ENCODE measurements at places on chromosomes 1 and 21.

- no peak for DNase-seq
Observed at GRCh38 chr1:30659702-30660101, 63.7 kb downstream of the MATN1 start.

GRCh38 chr1:7533006-7533405 lies 238.1 kb upstream of the VAMP3 start:
- DNase-seq: no peak

- no peak for DNase-seq
Observed at GRCh38 chr1:63917571-63918417, 144.0 kb downstream of the ROR1 start.

- peak; percentile 84 for DNase-seq
Observed at GRCh38 chr1:72282271-72283021, at the start of gene NEGR1. TSS of gene NEGR1 (minus strand) at chr1:72282539.

- no peak for DNase-seq
Observed at GRCh38 chr1:17880449-17880848, 125.3 kb downstream of the ACTL8 start.

DNA sequence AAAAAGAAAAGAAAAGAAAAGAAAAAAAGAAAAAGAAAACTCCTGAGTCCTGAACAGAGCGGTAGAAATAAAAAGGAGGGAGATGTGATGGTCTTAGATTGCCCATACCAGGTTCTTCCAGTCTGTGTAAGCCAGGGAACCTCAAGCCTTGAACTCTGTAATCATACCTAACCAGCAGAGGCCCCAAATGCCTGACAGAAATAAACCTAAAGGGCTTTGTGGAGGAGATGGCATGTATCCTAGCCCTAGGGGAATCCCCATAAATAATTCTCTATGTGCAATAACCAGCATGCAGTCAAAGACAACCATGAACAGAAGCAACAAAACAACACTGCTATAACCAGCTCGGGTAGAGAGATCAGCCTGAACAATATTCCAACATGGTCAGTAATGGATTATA lies 40.4 kb downstream of the USP48 start:
- DNase-seq: no peak

Data from mucosa of descending colon (tissue), 3 donors.